ENCODE measurements at places on chromosomes 11 and 22.

- no peak for DNase-seq
Observed at GRCh38 chr11:111829185-111829968, 42.0 kb downstream of the ALG9 start.

GRCh38 chr11:91563176-91563575 is 661.4 kb upstream of the FAT3 start:
- DNase-seq = no peak

- no peak for DNase-seq
Observed at GRCh38 chr22:47918276-47918921, 1155.9 kb downstream of the TBC1D22A start.

GRCh38 chr11:128483211-128483788 is 104.1 kb downstream of the ETS1 start:
- no peak for DNase-seq

DNA sequence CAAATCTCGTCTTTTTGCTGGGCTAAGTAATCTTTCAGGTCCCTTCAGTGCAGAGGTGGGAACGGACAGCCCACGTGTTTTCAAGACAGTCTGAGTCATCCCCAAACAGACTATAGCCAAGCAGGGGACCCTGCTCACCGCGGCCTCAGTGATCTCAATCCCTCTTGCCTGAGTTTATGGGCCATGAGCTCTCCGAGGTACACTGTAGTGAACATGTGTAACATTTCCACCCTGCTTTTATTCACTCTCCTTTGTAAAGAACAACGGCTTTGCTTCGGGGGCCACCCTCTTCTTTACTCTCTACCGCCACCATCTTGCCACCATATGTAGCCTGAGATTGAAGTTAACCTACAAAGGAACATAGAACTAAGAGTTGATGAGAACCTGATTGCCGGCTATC is 11.5 kb upstream of the KCTD14 start:
- no peak for DNase-seq

DNA sequence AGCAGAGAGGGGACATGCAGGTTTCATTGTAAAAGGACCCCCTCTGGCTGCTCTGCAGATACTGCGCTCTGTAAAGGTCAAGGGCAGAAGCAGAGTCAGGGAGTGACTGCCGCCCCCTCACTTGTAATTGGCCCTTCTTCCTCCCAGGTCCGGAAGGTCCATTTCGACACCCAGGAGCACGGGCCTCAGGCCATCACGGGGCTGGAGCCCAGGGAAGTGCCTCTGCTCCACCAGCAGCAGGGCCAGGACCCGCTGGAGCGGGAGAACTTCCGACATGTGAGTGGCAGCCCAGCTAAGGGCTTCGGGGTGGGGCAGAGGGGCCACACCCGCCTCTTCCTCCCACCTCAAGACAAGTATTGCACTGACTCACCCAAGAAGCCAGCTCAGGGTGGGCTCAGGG is 24.0 kb upstream of the LRRC10B start:
- no peak for DNase-seq
